ENCODE measurements at places on chromosomes 4 and X. TPM values are rescaled to one million over a fixed set of nuclear protein-coding genes. Genes with fewer than 3 reads are reported as not detected.

Gene P2RY4
- total RNA-seq = not detected

Gene GRPR
- not detected for total RNA-seq

Gene CENPVL1
- total RNA-seq = not detected

Gene ADAM29
- total RNA-seq = not detected

Gene UGT2B10
- not detected for total RNA-seq

Gene MAGEA4
- total RNA-seq = not detected

Gene OPRPN
- not detected for total RNA-seq
